ENCODE measurements at places on chromosomes 2 and 18.

GRCh38 chr2:101770726-101771125 lies 73.2 kb downstream of the MAP4K4 start:
- DNase-seq: no peak

GRCh38 chr2:152646775-152647174 lies 70.5 kb downstream of the PRPF40A start:
- DNase-seq: no peak

DNA sequence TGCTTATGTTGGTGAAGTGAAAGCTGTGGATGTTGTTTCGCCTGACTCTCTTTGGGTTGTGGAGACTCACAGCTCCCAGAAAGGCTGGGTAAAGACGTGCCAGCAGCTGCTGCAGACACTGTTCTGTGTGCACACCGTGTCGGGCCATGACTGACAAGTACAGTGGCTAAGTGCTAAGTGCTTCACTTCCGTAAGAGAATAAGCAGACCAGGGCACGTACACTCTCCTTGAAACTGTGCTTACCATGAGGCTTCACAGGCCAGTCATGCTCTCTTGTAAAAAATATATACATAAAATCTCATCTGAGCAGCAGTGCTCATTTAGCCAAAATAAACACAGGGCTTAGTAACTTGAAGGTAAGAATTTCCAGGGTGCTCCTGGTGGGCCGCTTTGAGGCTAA lies 86.0 kb downstream of the NRP2 start:
- DNase-seq: no peak

DNA sequence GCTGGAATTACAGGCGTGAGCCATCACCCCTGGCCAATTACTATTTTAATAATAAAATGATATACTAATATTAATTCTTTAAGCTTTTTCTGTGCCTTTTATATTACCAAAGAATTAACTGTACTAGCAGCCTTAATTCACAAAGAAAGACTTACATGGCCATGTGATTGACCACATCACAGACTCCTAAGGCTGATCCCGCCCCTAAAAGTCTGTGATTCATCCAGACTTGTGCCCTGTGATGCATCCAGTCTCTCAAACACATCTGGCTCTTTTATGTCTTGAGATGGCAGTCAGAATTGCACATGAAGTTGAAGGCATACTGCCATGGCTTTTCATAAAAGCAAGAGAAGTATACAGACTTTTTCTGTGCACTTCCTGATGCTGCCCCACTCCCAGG lies 91.7 kb downstream of the DTNA start:
- no peak for DNase-seq

GRCh38 chr18:74023220-74023619 lies 124.4 kb downstream of the FBXO15 start:
- no peak for DNase-seq

GRCh38 chr18:79397830-79398761 lies 2.4 kb downstream of the NFATC1 start:
- no peak for DNase-seq

DNA sequence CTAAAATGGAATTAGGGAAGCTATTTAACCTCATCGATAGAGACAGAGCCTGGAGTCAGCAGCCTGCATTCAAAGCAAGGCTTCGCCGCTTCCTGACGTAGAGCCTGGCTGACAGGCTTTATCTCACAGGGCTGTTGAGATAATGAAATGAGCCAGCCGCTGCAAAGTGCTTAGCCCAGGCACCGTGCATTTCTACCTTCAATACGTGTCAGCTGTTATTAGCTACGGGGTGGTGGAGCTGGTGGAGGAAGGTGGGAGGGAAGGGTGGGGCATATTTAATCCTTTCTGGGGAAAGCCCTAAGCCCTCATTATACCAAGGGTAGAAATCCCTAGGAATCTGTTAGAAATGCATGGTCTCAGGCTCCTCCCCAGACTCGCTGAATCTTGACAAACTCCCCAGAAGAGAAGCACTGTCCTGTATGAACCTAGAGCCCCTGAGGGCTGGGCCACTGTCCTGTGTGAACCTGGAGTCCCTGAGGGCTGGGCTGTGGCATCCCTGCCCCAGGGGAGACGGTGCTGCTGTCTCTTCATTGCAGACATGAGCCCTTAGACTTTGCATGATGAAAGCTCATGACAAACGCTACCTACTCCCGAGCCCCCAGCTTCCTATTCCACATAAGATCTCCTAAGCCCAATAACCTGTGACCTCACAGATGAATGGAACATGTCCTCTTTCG lies 72.4 kb downstream of the ALPK2 start:
- DNase-seq: no peak

- no peak for DNase-seq
Measured at GRCh38 chr2:107132746-107133145, 246.8 kb upstream of the ST6GAL2 start.

- no peak for DNase-seq
Measured at GRCh38 chr18:41938445-41938844, 16.6 kb upstream of the PIK3C3 start.

GRCh38 chr18:75418293-75419005 lies 9.1 kb downstream of the SMIM21 start:
- DNase-seq: no peak

DNA sequence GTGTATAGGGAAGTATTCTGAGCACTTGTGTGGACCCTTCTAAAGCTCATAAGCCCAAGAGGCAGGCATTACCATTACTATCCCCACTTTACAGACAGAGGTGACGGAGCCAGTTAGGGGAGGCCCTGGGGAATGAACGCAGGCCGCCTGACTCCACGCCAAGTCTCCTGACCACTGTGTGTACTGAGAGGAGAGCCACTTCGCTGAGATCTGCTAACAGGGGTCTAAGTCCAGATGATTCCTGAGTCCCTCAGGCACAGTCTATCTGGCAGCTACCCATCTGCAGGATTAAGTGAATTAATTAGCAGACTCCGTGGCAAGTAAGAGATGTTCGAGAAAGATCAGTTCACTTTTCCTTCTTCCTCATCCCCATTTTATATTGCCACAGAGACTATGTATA lies 13.7 kb downstream of the CYB5A start:
- no peak for DNase-seq

- no peak for DNase-seq
Measured at GRCh38 chr18:57780706-57781347, 22.3 kb downstream of the ATP8B1 start.
